Stomach (tissue), 19 donors: ENCODE measurements at places on chromosomes 1 and 21. TPM values are rescaled to one million over a fixed set of nuclear protein-coding genes. Genes with fewer than 3 reads are reported as not detected.

- H3K4me1 ChIP-seq = no peaks in the 10 kb centered on the region
- H3K36me3 ChIP-seq = no peaks in the 10 kb centered on the region
- H3K4me3 ChIP-seq = no peak overlapping the region
- no peak overlapping the region for H3K27ac ChIP-seq
- no peaks in the 10 kb centered on the region for H3K27me3 ChIP-seq
Measured at GRCh38 chr1:166029196-166029945, 137.4 kb downstream of the FAM78B start.

- DNase-seq = no peak
- H3K4me1 ChIP-seq = no peaks in the 10 kb centered on the region
- H3K4me3 ChIP-seq = no peak overlapping the region
- no peak overlapping the region for H3K27ac ChIP-seq
Measured at GRCh38 chr1:228068359-228068758, 14.1 kb upstream of the ARF1 start.

The CADM3 gene
- total RNA-seq = 8.2 TPM

DNA sequence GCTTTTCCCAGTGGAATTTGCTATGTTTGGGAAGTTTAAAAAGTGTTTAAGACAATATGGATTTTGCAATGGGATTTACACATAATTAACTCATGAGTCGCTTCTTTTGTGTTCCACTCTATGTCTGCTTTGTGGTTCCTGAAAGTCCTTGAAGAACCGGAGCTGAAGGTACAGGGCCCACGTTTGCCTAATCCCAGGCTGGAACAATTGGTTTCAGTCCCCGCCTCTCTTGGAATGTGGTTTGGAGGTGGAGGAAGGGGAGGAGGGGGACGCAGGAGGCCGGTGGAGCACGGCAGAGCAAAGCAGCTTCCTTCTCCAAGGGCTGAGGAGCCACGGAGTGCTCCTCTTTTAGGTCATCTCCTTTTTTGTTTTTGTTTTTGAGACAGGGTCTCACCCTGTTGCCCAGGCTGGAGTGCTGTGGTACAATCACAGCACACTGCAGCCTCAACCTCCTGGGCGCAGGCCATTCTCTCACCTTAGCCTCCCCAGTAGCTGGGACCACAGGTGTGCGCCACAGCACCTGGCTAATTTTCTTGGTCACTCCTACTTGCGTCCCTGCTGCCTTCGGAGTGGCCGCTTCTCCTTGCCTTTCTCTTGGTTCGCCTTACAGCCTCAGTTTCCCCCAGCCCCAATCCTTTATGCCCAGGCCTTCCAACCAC, 129.5 kb upstream of the ERRFI1 start:
- DNase-seq = peak; percentile 60
- H3K4me3 ChIP-seq = no peak overlapping the region
- H3K27ac ChIP-seq = no peak overlapping the region
- H3K4me1 ChIP-seq = peaks cover 8% of the 10 kb centered on the region
- H3K36me3 ChIP-seq = no peaks in the 10 kb centered on the region

The C1orf115 gene
- 23.2 TPM for total RNA-seq

The PRAMEF18 gene
- total RNA-seq = not detected

GRCh38 chr1:159089184-159089791, 12.7 kb upstream of the AIM2 start:
- H3K4me1 ChIP-seq = no peaks in the 10 kb centered on the region
- DNase-seq = no peak
- H3K36me3 ChIP-seq = no peaks in the 10 kb centered on the region
- H3K27me3 ChIP-seq = no peaks in the 10 kb centered on the region
- no peak overlapping the region for H3K4me3 ChIP-seq

- no peaks in the 10 kb centered on the region for H3K27me3 ChIP-seq
- peaks cover under 1% of the 10 kb centered on the region for H3K4me1 ChIP-seq
- no peak overlapping the region for H3K27ac ChIP-seq
- H3K36me3 ChIP-seq = no peaks in the 10 kb centered on the region
- no peak for DNase-seq
Measured at GRCh38 chr21:39088831-39089380, 94.3 kb downstream of the PSMG1 start.

DNA sequence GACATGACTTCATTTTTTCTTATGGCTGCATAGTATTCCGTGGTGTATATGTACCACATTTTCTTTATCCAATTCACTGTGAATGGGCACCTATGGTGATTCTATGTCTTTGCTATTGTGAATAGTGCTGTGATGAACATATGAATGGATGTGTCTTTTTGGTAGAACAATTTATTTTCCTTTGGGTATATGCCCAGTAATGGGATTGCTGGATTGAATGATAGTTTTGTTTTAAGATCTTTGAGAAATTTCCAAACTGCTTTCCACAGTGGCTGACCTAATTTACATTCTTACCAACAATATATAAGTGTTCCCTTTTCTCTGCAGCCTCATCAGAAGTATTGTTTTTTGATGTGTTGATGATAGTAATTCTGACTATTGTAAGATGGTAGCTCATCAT, 361.7 kb upstream of the SGIP1 start:
- no peak overlapping the region for H3K4me3 ChIP-seq
- H3K4me1 ChIP-seq = peaks cover 5% of the 10 kb centered on the region
- H3K36me3 ChIP-seq = no peaks in the 10 kb centered on the region
- DNase-seq = no peak
- H3K27me3 ChIP-seq = no peaks in the 10 kb centered on the region
- H3K27ac ChIP-seq = no peak overlapping the region

- no peaks in the 10 kb centered on the region for H3K4me1 ChIP-seq
- no peak overlapping the region for H3K4me3 ChIP-seq
- H3K36me3 ChIP-seq = no peaks in the 10 kb centered on the region
- H3K27me3 ChIP-seq = no peaks in the 10 kb centered on the region
Measured at GRCh38 chr1:175744833-175745232, 1.4 kb upstream of the TNR start.

GRCh38 chr1:24195136-24195535, 8.0 kb upstream of the IFNLR1 start:
- no peak overlapping the region for H3K4me3 ChIP-seq
- peaks cover 3% of the 10 kb centered on the region for H3K4me1 ChIP-seq
- no peak overlapping the region for H3K27ac ChIP-seq
- no peak for DNase-seq
- no peaks in the 10 kb centered on the region for H3K36me3 ChIP-seq

GRCh38 chr1:63775418-63776127, 1.8 kb downstream of the ROR1 start:
- DNase-seq = peak; percentile 52
- H3K27ac ChIP-seq = peak overlapping the region; percentile 95
- no peaks in the 10 kb centered on the region for H3K36me3 ChIP-seq
- no peaks in the 10 kb centered on the region for H3K27me3 ChIP-seq

DNA sequence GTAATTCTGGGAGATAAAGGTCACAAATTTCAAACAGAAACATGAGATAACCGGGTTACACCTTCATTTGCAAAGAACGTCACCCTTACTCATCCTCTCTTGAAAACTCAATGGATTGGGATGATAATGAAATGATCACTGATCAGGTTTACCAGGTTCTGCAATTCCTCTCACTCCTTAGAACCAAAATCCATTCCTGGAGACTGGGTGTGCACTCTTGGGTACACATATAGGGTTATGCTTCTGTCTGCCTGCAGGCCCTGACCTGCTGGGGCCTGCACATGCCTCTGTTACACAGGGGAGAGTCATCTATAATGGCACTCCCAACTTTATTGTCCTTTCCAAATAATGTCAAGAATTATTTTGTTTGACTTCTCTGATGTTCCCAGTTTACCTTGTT, 8.3 kb downstream of the SUSD4 start:
- no peak overlapping the region for H3K27ac ChIP-seq
- no peaks in the 10 kb centered on the region for H3K36me3 ChIP-seq
- H3K4me3 ChIP-seq = no peak overlapping the region
- no peaks in the 10 kb centered on the region for H3K27me3 ChIP-seq
- no peaks in the 10 kb centered on the region for H3K4me1 ChIP-seq
- no peak for DNase-seq

The TTLL7 gene
- 12.9 TPM for total RNA-seq

DNA sequence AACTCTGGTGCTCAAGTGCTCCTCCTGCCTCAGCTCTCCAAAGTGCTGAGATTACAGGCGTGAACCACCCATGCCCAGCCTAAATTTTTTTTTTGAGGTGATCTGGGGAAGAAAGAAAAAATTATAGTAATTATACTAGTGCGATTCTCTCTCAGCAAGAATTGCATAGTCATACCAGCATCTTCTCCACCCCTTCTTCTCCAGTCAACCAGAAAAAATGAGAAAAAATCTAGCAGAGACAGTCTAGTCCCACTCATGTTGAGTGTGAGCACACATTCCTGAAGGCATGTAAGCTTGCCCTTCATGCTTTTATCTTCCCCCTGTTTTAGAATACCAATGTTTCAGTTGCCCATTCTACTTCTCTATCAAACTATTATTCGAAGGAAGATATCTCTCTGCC, 207.6 kb downstream of the S1PR1 start:
- no peaks in the 10 kb centered on the region for H3K27me3 ChIP-seq
- H3K4me1 ChIP-seq = no peaks in the 10 kb centered on the region
- no peak overlapping the region for H3K4me3 ChIP-seq
- no peaks in the 10 kb centered on the region for H3K36me3 ChIP-seq
- no peak for DNase-seq

The UBXN10 gene
- 3.8 TPM for total RNA-seq

- no peaks in the 10 kb centered on the region for H3K27me3 ChIP-seq
- no peak overlapping the region for H3K27ac ChIP-seq
- no peak overlapping the region for H3K4me3 ChIP-seq
- H3K4me1 ChIP-seq = peaks cover 9% of the 10 kb centered on the region
Measured at GRCh38 chr1:89815611-89816010, 5.2 kb upstream of the LRRC8D start.

The PLXNA2 gene
- total RNA-seq = 21.0 TPM

DNA sequence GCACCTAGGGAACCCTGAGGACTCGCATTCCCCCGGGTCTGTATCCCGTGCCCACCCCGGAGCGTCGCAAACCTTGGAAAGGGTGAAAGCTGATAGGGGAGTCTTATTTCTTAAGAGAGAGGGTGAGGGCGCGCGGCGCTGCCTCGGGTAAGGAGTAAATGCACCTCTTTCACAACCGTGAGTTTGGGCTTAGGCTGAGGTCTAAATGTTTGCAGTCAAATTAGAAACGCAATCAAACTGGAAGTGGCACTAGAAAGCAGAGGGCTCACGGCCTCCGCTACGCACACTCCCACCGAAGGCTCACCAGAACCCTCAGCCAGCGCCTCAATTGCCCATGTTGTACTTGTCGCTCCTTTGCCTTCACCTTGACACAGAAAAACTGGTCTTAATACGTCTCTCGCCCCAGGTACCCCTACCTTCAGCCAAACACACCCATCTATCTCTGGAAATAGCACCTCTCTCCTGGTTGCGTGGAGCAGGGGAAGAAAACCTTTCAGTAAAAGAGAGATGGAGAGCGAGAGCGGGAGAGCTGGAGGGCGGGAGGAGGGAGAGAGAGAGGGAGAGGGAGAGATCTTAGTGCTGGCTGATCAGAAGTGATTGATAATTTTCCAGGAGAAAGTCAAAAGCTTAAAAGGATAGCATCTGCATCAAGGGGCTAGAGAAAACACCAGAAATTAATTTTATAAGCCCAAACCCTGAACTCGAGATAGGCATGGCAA, 1.7 kb upstream of the HLX start:
- H3K27ac ChIP-seq = peak overlapping the region; percentile 95
- peaks cover 41% of the 10 kb centered on the region for H3K27me3 ChIP-seq
- no peaks in the 10 kb centered on the region for H3K36me3 ChIP-seq

DNA sequence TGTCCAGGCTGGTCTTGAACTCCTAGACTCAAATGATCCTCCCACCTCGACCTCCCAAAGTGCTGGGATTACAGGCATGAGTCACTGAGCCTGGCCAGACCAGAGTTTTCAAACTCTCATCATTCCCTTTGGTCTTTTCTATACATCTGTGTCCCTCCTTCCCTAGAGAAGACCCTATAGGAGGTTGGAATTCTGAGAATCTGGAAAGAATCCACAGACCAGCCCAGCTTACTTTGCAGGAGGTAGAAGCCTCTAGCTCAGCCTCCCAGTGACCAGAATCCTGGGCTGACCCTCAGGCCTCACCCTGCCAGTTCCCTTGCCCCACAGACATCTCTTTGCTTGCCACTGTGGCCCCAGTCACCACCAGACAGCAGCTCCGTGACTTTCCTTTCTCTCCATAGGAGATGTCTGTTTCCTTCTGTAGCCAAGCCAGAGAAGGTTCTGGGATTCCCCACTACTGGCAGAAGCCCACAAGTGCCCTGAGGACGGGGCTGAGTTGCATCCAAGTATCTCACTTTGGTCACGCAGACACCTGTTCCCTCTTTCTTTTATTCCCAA, 34.7 kb upstream of the KHDRBS1 start:
- no peak overlapping the region for H3K4me3 ChIP-seq
- H3K27me3 ChIP-seq = no peaks in the 10 kb centered on the region
- DNase-seq = no peak
- no peak overlapping the region for H3K27ac ChIP-seq
- H3K36me3 ChIP-seq = no peaks in the 10 kb centered on the region

GRCh38 chr1:64894438-64895196, 71.7 kb downstream of the JAK1 start:
- no peak overlapping the region for H3K27ac ChIP-seq
- no peaks in the 10 kb centered on the region for H3K36me3 ChIP-seq
- peaks cover 47% of the 10 kb centered on the region for H3K4me1 ChIP-seq
- DNase-seq = no peak
- no peak overlapping the region for H3K4me3 ChIP-seq
- no peaks in the 10 kb centered on the region for H3K27me3 ChIP-seq

The DIO1 gene
- total RNA-seq = not detected

The SAMD11 gene
- not detected for total RNA-seq

The ASCL5 gene
- not detected for total RNA-seq

DNA sequence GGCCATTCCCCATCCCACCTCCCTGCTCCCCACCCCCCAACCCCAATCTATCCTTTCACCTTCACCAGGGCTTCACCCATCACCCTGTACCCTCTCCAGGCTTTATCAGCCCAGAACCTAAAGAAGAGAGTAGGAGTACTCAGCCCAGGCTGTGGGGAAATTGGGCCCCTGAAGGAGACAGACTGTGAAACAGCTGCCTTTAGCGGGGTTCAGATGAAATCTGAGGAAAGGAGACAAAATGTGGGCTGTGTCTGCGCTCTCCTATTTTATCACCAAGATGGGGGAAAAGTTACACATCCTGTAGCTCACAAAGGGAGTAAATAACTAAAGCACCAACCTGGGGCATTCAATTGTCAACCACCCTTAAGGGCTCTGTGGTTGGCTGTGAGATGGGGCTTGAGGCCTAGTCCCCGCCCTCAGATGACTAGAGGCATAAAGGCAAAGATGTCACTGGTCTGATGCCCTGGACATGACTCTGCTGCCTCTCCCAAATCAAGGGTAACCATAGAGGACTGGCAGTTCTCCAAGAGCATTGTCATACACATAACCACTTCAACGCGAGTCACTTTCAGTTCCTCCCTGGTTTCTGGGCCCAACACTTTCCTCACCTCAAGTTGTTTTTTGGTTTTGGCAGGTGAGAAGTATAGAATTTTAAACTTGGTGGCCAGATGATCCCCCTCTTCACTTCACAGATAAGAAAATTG, 30.0 kb downstream of the SLC27A3 start:
- peaks cover 47% of the 10 kb centered on the region for H3K36me3 ChIP-seq
- no peaks in the 10 kb centered on the region for H3K4me1 ChIP-seq
- H3K4me3 ChIP-seq = no peak overlapping the region
- H3K27ac ChIP-seq = peak overlapping the region; percentile 57
